ENCODE measurements at places on chromosomes 11 and 22.

DNA sequence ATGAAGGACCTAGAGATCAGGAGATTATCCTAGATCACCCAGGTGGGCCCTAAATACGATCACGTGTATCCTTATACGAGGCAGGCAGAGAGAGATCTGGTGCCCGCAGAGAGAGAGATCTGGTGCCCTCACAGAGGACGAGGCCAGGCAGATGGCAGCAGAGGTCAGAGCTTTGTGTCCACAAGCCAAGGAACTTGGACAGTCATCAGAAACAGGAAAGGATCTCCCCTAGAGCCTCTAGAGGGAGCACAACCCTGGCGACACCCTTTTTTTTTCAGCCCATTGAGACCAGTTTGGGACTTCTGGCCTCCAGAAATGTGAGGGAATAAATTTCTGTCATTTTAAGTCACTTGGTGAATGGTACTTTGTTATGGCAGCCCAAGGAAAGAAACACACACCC lies 25.5 kb upstream of the TIMP3 start:
- no peak for DNase-seq

DNA sequence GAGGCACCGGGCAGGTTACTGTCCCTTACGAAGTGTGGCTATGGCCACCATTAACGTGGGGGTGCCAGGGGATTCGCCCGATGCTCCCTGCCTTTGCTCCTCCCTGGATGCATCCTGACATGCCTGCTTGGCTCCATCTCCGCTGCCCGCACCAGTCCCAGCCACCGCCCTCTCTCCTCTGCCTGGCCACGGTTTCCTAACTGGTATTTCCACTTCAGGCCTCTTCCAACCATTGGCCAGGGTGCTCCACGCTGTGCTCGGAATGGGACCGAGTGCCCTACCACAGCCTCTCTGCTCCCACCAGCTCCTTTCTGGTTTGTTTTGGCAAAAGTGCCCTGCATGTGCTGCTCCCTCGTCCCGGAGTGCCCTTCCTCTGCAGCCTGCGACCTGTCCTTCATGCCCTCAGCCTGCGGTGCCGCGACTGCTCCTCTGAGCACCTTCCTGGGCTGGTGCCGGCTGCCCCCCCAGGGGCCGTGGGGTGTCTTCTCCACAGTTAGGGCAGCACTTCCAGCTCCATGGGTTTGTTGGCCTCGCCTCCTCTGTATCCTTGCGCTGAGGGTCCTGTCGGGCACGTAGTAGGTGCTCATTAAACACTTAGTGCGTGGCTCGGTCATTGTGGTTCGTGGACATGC lies 12.6 kb upstream of the GRAMD4 start:
- no peak for DNase-seq

- DNase-seq: no peak
Measured at GRCh38 chr22:47804281-47804680, 1041.8 kb downstream of the TBC1D22A start.

DNA sequence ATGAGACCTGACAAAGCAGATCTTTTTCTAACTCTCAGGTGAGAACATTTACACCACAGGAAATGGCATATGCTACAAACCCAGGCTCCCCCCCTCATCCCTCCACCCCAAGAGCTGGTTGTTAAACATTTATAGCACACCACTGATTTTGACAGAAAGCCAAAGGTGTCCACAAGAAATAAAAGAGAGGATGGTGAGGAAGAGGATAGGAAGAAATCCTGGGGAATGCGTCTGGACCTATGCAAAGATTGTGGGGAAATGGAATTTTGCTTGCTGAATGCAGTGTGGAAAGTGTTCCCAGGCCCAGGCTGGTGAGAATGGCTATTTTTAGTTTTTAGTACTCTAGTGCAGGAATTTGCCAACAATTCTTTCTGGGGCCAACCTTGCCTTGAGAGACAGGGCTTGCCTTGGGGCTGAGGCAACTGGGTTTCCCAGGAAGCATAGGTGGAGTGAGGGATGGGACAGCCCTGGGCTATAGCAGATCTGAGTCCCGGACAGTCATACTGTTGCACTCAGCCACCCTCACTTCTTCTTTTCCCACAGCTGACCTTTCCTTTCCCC lies 163.9 kb downstream of the ADAMTS15 start:
- DNase-seq: no peak

GRCh38 chr22:40654522-40655167 lies 18.1 kb upstream of the MRTFA start:
- no peak for DNase-seq

- no peak for DNase-seq
Measured at GRCh38 chr11:2805388-2806056, 80.1 kb downstream of the CDKN1C start.

DNA sequence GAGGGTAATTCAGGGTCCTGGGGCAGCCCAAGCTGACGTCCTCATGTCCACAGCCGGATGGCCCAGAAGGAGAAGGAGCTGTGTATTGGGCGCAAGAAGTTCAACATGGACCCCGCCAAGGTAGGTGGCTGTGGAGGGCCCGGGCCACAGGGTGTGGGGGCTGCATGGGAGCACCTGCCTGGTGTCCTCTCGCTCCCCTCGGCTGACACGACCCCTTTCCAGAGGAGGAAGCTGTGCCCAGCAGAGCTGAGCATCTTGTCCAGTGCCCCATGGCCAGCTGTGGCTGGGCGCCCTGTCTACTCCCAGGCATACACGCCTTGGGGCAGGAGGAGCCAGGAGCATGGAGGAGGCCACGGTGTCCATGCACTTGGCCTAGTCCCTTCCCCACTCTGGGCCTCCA lies 13.6 kb downstream of the CYTH4 start:
- no peak for DNase-seq

GRCh38 chr11:64747961-64748665 lies 4.2 kb upstream of the RASGRP2 start:
- DNase-seq: no peak

DNA sequence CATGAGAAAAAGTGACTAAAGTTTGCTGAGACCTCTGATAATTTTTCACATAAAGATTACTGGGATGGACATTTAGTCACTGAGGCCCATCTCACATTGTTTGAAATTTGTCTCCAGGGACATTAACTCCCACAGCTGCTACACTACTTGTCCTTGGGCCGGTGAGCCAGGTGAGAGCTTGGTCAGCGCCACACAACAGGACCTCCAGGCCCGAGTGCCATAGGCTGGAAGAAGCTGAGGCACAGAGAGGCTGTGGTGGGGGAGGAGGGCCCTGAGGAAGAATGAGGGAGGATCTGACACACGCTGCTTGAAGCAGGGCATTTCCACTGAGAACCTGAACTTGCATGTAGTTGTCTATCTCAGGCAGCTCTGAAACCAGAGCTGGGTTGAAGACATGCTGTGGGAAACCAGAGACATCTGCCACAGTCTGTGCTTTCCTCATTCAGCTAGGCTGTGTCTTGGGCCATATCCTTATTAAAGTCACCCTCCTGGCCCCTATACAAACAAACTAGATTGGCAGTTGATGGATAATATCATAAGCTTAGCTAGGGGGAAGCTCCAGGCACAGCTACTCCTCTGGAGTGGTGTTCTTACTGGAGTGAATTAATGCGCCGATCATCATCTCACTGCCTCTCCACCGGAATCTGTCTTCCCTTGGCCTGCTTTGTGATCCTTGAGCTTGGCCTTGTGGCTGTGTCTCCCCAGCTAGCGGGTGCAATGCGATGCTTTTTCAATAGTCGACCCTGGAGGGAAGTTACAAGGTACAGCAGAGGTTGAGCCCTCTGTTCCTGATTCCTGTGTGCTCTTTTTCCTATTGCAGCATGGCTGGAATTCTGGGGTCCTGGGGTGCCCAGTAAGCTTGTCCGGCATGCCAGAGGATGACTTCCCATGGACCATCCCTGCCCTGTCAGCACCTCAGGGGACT lies 225.3 kb upstream of the B3GAT1 start:
- no peak for DNase-seq

GRCh38 chr11:126391970-126392632 lies 36.6 kb downstream of the ST3GAL4 start:
- no peak for DNase-seq

- DNase-seq: no peak
Measured at GRCh38 chr11:62921573-62922188, 518 bp upstream of the CHRM1 start.
